ENCODE measurements at places on chromosomes 13 and 19. TPM values are rescaled to one million over a fixed set of nuclear protein-coding genes. Genes with fewer than 3 reads are reported as not detected.

DNA sequence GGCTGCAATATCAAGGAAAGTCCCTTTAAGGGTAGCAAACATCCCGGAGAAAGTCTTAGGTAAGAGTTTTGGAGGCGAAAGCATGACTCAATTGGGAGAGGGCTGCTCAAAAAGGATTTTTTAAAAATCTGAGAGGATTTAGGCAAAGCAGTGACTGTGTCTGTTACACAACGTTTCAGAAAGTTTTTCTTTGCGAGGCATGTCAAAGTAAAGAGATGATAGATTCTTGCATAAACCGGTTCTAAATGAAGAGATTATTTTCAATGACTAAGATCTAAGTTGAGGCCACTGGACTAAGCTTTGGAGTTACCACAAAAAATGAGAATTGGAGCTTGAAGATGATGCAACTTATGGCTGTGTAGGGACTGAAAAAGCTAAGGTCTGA lies 43.7 kb upstream of the ENOX1 start:
- DNase-seq, result no peak

DNA sequence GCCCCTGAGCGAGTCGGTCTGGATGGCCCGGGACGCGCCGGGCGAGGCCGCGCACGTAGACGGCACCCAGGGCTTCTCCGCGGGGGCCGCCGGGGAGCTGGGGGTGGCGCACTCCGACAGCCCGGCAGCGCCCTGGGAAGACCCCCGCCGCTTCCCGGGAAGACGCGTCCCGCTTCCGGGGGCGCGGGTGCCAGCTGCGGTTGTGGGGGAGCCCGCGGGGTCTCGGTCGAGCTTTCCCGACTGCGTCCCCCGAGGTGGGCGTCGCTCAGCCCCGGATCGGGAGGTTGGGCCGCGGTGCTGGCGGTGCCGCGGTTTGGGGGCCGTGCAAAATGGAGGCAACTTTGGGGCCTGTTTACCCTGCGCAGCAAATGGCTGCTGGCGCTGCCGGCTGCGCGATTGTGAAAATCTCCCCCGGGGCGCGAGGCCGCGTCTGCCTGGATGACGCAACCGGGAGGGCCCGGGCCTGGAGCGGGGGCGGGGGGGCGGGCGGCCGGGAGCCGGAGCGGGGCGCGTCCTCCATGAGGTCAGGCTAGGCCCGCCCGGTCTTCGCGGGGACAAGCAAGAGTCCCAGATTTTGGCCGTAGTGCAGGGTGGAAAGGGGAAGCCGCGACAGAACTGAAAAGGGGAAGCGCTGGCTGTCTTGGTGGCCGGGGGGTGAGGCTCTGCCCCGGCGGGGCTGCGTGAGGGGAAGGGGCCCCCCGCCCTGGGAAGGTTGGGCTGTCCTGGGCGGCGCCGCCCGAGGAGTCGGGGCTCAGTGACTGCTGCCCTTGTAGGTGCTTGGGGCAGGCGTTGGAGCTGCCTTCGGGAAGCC lies 11.3 kb downstream of the PEAK3 start:
- DNase-seq, result no peak

GRCh38 chr19:30516111-30516510 lies 143.9 kb downstream of the ZNF536 start:
- no peak for DNase-seq

DNA sequence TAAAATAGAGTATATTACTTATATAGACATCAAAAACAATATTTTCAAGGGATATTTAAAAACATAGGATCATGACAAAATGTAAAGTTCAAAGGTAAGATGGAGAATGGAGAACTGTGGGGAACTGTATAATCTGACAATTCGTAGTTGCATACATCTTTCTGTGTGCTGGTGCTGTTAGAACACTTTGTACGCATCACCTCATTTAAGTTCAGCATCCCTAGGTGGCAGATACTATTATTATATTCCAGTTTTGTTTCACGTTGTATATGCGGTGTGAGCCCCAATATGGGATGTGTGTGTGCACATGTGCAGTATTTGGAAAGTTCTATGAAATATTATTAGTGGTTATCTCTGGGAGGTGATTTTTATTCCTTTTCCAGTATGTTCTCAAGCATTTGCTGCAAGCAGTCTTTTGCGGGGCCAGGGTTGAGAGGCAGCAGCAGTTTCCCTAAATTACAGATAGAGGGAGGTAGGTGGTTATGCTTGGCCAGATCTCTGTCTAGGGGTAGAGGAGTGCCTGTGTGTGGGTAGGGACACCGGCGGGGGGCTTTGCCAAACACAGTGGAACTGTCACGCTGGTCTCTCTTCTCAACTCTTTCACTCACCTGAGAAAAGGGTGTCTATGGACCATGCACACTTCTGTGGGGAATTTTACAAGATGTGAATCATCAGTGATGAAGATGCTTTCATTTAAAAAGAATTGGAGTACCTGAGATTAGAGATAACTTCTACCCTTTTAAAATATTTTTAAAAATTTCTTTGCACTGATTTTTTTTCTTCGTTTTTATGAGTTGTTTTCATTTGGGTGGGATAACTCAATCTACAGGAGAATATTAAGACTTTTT lies 55.6 kb upstream of the ALOX5AP start:
- peak; percentile 30 for DNase-seq

DNA sequence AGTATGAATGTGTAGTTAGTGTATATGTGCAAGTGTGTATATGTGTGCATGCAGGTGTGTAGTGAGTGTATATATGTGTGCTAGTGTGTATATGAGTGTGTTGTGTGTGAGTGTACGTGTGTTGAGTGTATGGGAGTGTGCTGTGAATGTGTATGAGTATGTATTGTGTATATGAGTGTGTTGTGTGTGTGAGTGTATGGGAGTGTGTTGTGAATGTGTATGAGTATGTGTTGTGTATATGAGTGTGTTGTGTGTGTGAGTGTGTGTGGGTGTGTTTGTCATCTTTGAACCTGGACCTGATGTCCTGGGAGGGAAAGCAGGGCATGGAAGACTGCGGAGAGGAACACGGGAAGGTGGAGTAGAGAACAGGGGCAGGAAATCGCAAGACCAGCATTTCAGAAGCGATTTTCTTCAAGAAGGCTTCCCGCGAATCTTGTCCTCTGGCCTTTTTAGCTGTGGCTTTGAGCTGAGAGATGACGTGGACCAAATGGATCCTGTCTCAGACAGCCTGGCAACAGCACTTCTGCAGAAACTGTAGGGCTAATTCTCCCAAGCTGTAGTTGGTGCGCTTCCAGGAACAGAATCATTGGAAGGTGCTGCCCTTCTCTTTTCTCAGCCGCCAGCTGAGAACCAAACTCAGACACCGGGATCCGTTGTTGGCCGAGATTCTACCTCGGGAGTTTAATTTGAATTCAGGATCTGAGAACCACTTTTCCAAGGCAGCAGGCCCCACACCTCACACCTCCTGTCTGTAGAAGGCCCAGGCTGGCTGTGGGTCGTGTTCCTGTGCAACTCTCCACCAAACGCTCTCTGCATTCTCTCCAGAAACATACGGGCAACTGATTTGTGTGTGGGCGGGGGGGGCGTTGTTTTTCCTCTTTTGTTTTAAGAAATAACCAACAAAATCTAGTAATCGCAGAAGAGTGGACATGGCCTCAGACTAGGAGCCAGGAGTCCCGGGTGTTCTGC lies 94.7 kb upstream of the RAP2A start:
- DNase-seq, result no peak

DNA sequence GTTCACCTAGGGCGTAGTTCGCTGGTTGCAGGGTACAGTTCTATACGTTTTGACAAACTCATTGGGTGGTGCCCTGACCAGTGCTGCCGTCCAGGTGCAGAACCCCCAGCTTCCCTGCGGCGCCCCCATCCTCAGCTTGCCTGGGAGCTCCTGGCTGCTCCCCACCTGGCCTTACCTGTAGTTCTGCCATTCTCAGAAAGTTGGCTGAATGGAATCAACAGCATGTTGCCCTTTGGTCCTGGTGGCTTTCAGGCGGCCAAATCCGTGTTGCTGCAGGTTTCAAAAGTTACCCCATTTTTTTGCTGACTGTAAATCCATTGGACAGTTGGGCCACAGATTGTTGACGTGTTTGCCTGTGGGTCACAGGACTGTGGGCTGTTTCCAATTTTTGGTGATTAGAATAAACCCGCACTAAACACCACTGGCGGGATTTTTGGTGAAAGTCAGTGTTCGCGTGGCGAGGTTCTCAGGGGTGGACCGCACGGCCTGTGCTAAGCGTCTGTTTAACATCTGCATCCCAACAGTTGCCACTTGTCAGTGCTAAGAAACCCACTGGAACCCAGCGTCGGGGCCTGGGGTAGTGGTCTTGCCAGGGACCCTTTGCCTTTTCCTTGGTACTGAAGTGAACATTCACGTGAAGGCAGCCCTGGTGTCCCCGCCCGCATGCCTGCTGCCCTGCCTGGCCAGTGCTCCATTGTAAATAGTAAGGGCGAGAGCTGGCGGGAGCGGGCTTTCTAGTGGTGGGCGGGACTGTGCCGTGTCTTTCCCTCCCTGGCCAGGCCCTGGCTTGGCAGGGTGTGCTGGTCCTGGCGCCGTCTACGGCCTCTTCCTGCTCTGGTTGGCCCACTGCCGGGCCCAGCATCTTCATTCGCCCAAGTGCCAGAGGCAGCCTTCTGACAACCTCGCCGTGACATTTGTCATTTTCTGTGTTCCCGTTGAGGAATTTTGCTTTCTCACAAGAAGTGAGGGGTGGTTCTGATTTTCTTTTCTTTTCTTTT lies 3.3 kb downstream of the DOT1L start:
- DNase-seq, result no peak

GRCh38 chr19:50906217-50906616 lies 5.0 kb downstream of the KLK4 start:
- no peak for DNase-seq

DNA sequence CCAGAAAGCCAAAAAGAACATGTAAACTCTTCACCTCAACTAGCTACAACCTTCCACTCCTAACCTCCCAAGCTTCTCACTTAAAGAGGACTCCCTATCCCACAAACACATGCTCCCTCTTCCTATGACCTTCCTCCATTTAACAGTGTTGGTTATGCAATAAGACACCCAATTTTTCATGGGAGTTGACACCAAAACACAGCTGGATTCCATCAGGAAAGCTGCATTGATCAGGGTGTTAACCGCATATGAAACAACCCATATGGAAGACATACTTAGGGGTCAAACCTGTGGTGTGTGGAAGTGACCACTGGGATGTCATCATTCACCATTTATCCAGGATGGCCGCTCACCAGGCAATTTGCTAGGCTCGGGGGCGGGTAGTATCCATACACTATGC lies 21.9 kb downstream of the ZNF473 start:
- DNase-seq, result no peak

The POSTN gene
- total RNA-seq, result 0.08 TPM

The STOML3 gene
- total RNA-seq, result not detected

The NXNL1 gene
- not detected for total RNA-seq

The LILRB2 gene
- not detected for total RNA-seq

The PRR19 gene
- total RNA-seq, result 2.1 TPM
